IMR-90 (cell line): ENCODE measurements at places on chromosomes 7 and 10. TPM values are rescaled to one million over a fixed set of nuclear protein-coding genes. Genes with fewer than 3 reads are reported as not detected.
A peak's percentile ranks its signal among the peaks of the same experiment; 100 is the strongest.

GRCh38 chr7:102040569-102040968 is 223.1 kb downstream of the CUX1 start:
- no peak overlapping the region for H3K4me3 ChIP-seq
- H3K4me1 ChIP-seq, result peaks cover 12% of the 10 kb centered on the region
- peaks cover 3% of the 10 kb centered on the region; the same call in 1 of the 2 replicates for H3K36me3 ChIP-seq
- no peak overlapping the region for H3K27ac ChIP-seq
- DNase-seq, result no peak
- no peaks in the 10 kb centered on the region for H3K27me3 ChIP-seq

GRCh38 chr7:42010751-42011150 is 226.3 kb downstream of the GLI3 start:
- H3K36me3 ChIP-seq, result peaks cover 19% of the 10 kb centered on the region
- H3K27me3 ChIP-seq, result no peaks in the 10 kb centered on the region
- H3K4me1 ChIP-seq, result no peaks in the 10 kb centered on the region
- no peak for DNase-seq

DNA sequence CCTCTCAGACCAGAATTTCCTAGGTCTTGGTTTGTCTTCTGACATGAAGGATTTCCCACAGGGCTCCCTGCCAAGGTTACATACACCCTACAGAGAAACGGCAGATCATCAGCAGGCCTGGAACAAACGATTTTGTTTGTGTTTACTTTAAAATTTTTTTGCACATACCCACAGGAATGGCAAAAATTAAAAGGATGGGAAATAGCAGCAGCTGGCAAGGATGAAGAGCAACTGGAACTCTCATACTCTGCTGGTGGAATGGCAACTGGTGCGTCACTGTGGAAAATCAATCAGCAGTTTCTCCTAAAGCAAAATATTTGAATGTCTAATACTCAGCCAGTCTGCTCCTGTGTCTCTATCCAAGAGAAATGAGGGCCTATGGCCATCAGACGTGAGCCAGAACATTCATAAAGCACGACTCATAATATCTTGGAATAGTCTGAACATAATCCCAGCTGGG is 6.5 kb downstream of the BAIAP2L1 start:
- DNase-seq, result peak; percentile 90
- H3K27ac ChIP-seq, result peak overlapping the region; percentile 55; the same call in 1 of the 2 replicates
- no peaks in the 10 kb centered on the region for H3K27me3 ChIP-seq
- no peaks in the 10 kb centered on the region for H3K36me3 ChIP-seq
- no peak overlapping the region for H3K4me3 ChIP-seq

Gene AOC1
- total RNA-seq, result not detected in 2 replicates

Gene CYP2E1
- 0.36 and 0.56 TPM in 2 replicates for total RNA-seq

- no peak overlapping the region for H3K4me3 ChIP-seq
- no peak overlapping the region for H3K27ac ChIP-seq
- H3K36me3 ChIP-seq, result no peaks in the 10 kb centered on the region; the same call in 1 of the 2 replicates
- H3K27me3 ChIP-seq, result no peaks in the 10 kb centered on the region
- peaks cover 7% of the 10 kb centered on the region; the same call in 1 of the 2 replicates for H3K4me1 ChIP-seq
These were observed 21.8 kb downstream of the SEMA3C start for GRCh38 chr7:80896906-80897598.

DNA sequence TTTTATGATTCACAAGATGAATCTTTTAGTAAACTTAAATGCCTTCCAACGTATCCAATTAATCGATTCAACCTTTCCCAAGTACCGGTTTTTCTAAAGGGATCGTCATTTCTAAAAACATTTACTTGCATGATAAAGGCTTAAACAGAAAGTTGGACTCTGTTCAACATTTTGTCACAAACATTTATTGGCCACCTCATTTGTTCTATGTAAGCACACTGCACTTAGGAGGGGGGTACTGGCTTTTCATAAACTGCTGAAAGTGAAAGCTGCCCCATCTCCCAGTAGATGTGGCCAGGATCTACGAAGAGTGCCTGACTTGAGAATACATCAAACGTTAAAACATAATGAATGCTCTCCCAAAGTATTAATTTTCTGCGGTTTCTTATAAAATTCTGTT is 37.3 kb upstream of the LAMB4 start:
- H3K27me3 ChIP-seq, result no peaks in the 10 kb centered on the region; the same call in 1 of the 2 replicates
- no peaks in the 10 kb centered on the region; the same call in 1 of the 2 replicates for H3K4me1 ChIP-seq
- no peaks in the 10 kb centered on the region for H3K36me3 ChIP-seq
- peak; percentile 57 for DNase-seq
- H3K27ac ChIP-seq, result no peak overlapping the region

DNA sequence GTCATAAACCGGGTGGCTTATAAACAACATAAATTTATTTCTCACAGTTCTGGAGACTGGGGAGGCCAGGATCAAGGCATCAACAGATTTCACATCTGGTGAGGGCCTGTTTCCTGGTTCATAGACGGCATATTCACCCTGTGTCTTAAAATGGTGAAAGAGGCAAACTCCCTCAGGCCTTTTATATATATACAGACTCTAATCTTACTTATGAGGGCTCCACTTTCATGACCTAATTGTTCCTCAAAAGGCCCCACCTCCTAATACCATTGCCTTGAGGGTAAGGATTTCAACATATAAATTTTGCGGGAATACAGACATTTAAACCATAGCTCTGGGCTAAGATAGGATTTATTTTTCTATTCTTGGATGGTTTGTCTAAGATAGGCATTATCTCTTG is 187.2 kb downstream of the PPP1R3A start:
- H3K4me1 ChIP-seq, result peaks cover 2% of the 10 kb centered on the region; the same call in 1 of the 2 replicates
- H3K36me3 ChIP-seq, result no peaks in the 10 kb centered on the region
- H3K27ac ChIP-seq, result no peak overlapping the region
- peak; percentile 1 for DNase-seq
- no peaks in the 10 kb centered on the region for H3K27me3 ChIP-seq

GRCh38 chr10:79492256-79492655 is 20.1 kb upstream of the EIF5AL1 start:
- no peaks in the 10 kb centered on the region for H3K36me3 ChIP-seq
- DNase-seq, result no peak
- no peak overlapping the region for H3K4me3 ChIP-seq

Gene VAX1
- total RNA-seq, result not detected in 2 replicates

DNA sequence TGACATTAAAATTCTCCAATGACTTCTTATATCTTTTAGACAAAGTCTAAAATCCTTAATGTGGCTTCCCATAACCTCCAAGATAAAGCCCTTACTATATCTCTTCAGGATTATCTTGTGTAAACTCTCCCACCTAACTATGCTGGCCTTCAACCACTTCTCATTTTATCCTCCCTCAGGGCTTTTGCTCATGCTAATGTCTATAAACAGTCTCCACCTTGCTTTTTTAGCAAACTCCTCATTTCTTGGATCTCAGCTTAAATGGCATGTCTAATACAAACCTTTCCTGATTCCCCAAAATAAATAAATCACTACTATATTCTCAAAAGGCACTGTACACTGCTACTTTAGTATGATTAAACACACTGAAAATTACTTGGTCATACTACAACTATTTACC is 181.2 kb downstream of the LRRN3 start:
- DNase-seq, result peak; percentile 25
- H3K36me3 ChIP-seq, result no peaks in the 10 kb centered on the region
- peaks cover 3% of the 10 kb centered on the region; the same call in 1 of the 2 replicates for H3K4me1 ChIP-seq
- H3K4me3 ChIP-seq, result no peak overlapping the region

DNA sequence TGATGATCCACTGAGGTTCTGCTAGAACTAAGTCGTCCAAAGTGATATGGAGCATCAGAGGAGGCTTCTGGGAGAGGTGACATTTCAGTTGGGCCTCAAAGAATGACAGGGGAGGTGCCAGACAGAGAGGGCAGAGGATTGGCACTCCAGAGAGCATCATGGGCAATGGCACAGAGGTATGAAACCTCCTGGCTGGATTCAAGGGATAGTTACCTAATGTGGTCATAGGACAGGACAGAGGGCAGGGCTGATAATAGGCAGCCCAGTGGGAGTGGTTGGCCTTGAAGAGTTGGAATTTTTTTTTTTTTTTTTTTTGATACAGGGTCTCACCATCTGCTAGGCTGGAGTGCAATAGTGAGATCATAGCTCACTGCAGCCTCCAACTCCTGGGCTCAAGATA is 7.6 kb downstream of the SRRM3 start:
- H3K4me3 ChIP-seq, result no peak overlapping the region
- no peaks in the 10 kb centered on the region for H3K4me1 ChIP-seq
- H3K27ac ChIP-seq, result no peak overlapping the region
- no peaks in the 10 kb centered on the region for H3K36me3 ChIP-seq

- peaks cover 95% of the 10 kb centered on the region for H3K27me3 ChIP-seq
- no peak for DNase-seq
- no peaks in the 10 kb centered on the region for H3K36me3 ChIP-seq
- H3K4me1 ChIP-seq, result peaks cover 4% of the 10 kb centered on the region; the same call in 1 of the 2 replicates
- H3K4me3 ChIP-seq, result no peak overlapping the region
- H3K27ac ChIP-seq, result no peak overlapping the region
These were observed 2.4 kb downstream of the NKX2-3 start for GRCh38 chr10:99534939-99535763.

Gene PPP1R3C
- 61.7 and 62.9 TPM in 2 replicates for total RNA-seq

Gene PNLIPRP2
- not detected in 2 replicates for total RNA-seq

Gene SEC61G
- total RNA-seq, result 387 and 3,014 TPM in 2 replicates

DNA sequence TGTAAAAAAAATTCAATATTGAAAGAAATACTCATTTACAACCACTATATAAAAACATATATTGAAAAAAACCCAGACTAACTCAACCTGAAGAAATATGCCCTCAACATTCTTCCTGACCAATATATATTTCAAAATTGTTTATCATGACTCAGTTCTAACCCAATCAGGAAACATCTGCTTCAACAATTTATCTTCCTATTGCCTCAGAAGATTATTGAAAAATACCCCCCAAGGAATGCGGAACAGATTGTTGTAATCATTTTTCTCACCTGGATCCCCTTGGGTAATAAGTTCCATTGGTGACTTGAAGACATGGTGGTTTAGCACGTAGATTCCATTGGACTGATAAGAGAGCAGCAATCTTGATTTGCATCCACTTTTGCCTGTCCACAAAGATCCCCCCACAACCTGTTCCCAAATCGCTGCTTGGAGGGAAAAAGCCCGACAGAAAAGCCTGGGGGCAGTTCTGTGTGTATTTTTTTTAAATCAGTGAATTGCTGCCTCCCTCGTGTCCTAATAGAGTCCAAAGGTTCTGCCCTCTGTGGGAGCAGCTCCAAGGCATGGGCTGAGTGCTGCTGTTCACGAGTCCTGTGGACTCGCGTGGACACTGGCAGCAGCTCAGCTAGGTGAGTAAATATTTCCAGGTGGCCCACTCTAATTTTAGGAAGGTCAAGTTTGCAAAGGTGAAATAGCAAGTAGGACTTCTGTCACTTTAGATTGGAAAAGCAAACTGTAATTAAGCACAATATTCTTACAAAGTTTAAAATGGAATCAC is 5.9 kb upstream of the INHBA start:
- peak; percentile 66 for DNase-seq
- H3K4me1 ChIP-seq, result peaks cover 22% of the 10 kb centered on the region
- H3K27ac ChIP-seq, result peak overlapping the region; percentile 20; the same call in 1 of the 2 replicates
- H3K27me3 ChIP-seq, result no peaks in the 10 kb centered on the region

- no peak overlapping the region for H3K4me3 ChIP-seq
- DNase-seq, result no peak
- H3K27me3 ChIP-seq, result no peaks in the 10 kb centered on the region
These were observed 73.9 kb downstream of the SEMA3C start for GRCh38 chr7:80844916-80845315.

- H3K27me3 ChIP-seq, result peaks cover 22% of the 10 kb centered on the region
- no peak for DNase-seq
- no peaks in the 10 kb centered on the region for H3K36me3 ChIP-seq
- no peak overlapping the region for H3K27ac ChIP-seq
These were observed 712 bp upstream of the CPVL start for GRCh38 chr7:29146888-29147609.

- H3K4me3 ChIP-seq, result no peak overlapping the region
- no peak overlapping the region for H3K27ac ChIP-seq
- no peaks in the 10 kb centered on the region for H3K36me3 ChIP-seq
- DNase-seq, result no peak
- H3K27me3 ChIP-seq, result no peaks in the 10 kb centered on the region
- peaks cover 5% of the 10 kb centered on the region for H3K4me1 ChIP-seq
These were observed 364.3 kb upstream of the ANKRD30A start for GRCh38 chr10:36761121-36761520.

GRCh38 chr7:51014811-51015210 is 232.1 kb upstream of the GRB10 start:
- H3K27me3 ChIP-seq, result peaks cover 7% of the 10 kb centered on the region; the same call in 1 of the 2 replicates
- H3K36me3 ChIP-seq, result no peaks in the 10 kb centered on the region
- no peak overlapping the region for H3K27ac ChIP-seq
- DNase-seq, result no peak
- H3K4me3 ChIP-seq, result no peak overlapping the region
